ENCODE measurements at places on chromosomes 2 and 18. TPM values are rescaled to one million over a fixed set of nuclear protein-coding genes. Genes with fewer than 3 reads are reported as not detected.
A peak's percentile ranks its signal among the peaks of the same experiment; 100 is the strongest.

DNAJC5G gene
- polyA plus RNA-seq = not detected

- H3K27ac ChIP-seq = no peak overlapping the region
- H3K27me3 ChIP-seq = peaks cover 2% of the 10 kb centered on the region
- no peaks in the 10 kb centered on the region for H3K36me3 ChIP-seq
- no peaks in the 10 kb centered on the region for H3K4me1 ChIP-seq
- no peak overlapping the region for H3K4me3 ChIP-seq
Measured at GRCh38 chr2:239689410-239689809, 288.6 kb upstream of the HDAC4 start.

DNA sequence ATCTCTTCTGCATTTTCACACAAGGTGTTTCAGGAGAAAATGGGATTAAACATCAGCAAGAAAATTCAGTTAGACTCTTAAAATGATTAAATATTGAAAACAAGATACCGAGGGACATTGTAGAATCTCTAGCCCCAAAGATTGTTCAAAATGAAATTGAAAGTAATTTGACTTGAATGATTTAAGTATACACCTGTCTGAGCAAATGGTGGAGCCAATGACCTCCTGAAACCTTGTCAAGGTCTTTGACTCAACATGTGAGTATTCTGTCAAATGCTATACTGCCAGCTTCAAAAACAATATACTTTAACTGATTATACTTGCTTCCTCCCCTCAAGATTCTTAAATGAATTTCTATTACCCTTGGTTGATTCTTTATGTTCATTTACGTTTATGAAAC lies 411.0 kb downstream of the DCC start:
- H3K4me3 ChIP-seq = no peak overlapping the region
- no peak overlapping the region for H3K27ac ChIP-seq
- H3K36me3 ChIP-seq = no peaks in the 10 kb centered on the region
- DNase-seq = no peak
- no peaks in the 10 kb centered on the region for H3K4me1 ChIP-seq

REG3A gene
- polyA plus RNA-seq = not detected

TTC39C gene
- 206 TPM for polyA plus RNA-seq

DNA sequence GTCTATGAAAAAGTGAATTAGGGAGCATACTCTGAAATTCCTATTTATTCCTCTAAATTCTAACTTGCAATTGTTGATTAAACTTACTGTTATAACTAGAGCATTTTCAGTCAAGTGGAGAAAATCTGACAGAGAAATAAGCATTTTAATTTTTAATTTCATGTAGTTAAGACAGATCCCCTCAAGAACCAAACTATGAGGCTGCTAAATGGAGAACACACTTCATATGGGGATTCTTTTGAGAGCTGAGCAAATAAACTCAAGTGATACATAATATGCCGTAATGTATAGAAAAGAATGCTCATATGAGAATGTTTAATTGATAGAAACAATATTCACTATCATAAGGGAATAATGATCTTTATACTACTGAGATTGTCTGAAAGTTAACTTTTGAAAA lies 340.8 kb downstream of the ERBB4 start:
- H3K4me1 ChIP-seq = no peaks in the 10 kb centered on the region
- DNase-seq = no peak
- H3K27me3 ChIP-seq = no peaks in the 10 kb centered on the region
- H3K27ac ChIP-seq = no peak overlapping the region

- H3K36me3 ChIP-seq = peaks cover 15% of the 10 kb centered on the region
- no peaks in the 10 kb centered on the region for H3K27me3 ChIP-seq
- H3K4me3 ChIP-seq = peak overlapping the region; percentile 28
- H3K27ac ChIP-seq = no peak overlapping the region
- peak; percentile 23 for DNase-seq
Measured at GRCh38 chr18:54173980-54174630, 50.4 kb downstream of the MBD2 start.

DNA sequence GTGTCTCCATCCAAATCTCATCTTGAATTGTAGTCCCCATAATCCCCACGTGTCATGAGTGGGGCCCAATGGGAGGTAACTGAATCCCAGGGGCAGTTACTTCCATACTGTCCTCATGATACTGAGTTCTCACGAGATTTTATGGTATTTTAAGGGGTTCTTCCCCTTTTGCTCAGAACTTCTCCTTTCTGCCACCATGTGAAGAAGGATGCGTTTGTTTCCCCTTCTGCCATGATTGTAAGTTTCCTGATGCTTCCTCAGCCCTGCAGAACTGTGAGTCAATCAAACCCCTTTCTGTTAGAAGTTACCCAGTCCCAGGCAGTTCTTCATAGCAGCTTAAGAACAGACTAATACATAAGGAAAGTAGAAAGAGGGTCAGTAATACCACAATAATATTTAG lies 480.4 kb downstream of the KCNJ3 start:
- H3K27me3 ChIP-seq = no peaks in the 10 kb centered on the region
- H3K4me3 ChIP-seq = no peak overlapping the region
- no peak for DNase-seq
- no peaks in the 10 kb centered on the region for H3K4me1 ChIP-seq
- no peak overlapping the region for H3K27ac ChIP-seq

DNA sequence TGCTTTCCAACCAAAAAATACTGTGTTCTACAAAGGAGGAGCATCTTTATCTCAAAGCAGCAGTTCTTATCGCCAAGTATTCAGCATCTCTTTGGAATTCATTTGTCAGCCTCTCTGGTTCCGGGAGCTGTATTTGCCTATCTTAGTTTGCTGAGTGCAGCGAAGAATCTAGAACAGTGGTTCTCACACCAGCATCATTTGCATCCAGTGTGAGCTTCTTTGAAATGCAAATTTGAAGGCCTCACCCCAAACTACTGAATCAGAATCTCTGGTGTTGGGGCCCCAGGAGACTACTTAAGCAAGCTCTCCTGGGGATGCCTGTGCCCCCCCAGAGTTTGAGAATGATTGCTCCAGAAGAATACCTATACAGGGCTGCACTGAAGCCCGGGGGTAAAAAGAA lies 1.5 kb upstream of the PTPN2 start:
- H3K4me1 ChIP-seq = peaks cover 34% of the 10 kb centered on the region
- H3K27ac ChIP-seq = peak overlapping the region; percentile 100
- H3K4me3 ChIP-seq = peak overlapping the region; percentile 4
- DNase-seq = no peak
- H3K36me3 ChIP-seq = no peaks in the 10 kb centered on the region

GPR45 gene
- not detected for polyA plus RNA-seq

GRCh38 chr2:62065243-62065642 lies 130.7 kb upstream of the B3GNT2 start:
- no peak for DNase-seq
- no peak overlapping the region for H3K4me3 ChIP-seq
- no peaks in the 10 kb centered on the region for H3K27me3 ChIP-seq
- H3K27ac ChIP-seq = no peak overlapping the region

DNA sequence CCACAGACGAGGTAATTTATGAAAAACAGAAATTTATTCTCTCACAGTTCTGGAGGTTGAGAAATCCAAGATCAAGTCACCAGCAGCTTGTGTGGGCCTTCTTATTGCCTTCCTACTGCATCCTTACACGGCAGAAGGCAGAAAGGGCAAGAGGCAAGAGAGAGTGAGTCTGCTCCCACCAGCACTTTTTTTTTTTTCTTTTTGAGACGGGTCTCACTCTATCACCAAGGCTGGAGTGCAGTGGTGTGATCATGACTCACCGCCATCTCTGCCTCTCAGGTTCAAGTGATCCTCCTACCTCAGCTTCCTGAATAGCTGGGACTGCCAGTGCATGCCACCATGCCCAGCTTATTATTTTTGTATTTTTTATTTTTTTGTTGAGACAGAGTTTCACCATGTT lies 78.5 kb upstream of the HK2 start:
- no peaks in the 10 kb centered on the region for H3K4me1 ChIP-seq
- no peak overlapping the region for H3K27ac ChIP-seq
- no peaks in the 10 kb centered on the region for H3K36me3 ChIP-seq

IWS1 gene
- 17.1 TPM for polyA plus RNA-seq

DNA sequence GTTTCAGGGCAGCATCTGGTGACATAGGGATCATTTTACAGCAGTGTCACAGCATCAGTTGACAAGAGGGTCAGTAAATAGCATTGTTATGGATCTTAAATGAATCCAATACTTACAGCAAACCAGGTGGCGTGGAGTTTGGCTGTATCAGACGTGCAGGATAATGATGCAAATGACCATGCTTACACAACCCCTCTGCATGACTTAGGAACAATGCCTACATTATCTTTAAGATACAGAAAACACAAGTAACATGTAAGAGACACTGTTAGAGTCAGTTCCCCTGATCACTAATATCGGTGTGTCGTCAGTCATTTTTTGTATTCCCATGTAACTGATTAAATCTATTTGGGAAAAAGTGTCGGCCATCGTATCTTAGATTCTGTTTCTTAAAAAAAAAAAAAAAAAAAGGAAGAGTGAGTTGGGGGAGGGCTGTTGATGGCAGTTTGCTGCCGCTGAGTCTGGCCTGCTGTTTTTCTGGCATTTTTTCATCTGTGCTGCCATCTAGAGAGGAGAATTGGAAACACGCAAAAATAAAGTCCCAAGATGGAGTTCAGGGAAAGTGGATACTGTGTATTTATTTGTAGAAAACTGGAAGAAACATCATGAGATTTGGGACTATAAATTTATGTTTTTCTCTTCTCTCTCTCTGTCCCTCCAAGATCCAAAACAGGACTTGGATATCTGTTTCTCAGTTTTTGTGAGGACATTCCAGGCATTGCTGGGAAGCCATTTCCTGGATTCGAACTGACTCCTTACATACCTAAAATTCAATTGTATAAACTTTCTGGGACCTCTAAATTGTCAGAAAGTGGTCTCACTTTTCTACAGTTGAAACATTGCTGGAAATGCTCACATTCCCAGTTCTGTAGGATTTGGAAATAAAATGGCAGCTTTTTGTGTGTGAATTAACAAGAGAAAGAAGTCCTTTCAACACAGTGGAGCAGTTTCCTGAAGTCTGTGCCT lies 60.3 kb upstream of the AGPS start:
- H3K4me3 ChIP-seq = no peak overlapping the region
- no peak overlapping the region for H3K27ac ChIP-seq
- no peaks in the 10 kb centered on the region for H3K36me3 ChIP-seq
- DNase-seq = peak; percentile 7

C18orf54 gene
- polyA plus RNA-seq = 1.8 TPM

CDH20 gene
- not detected for polyA plus RNA-seq

C2orf74 gene
- polyA plus RNA-seq = 48.9 TPM

DNA sequence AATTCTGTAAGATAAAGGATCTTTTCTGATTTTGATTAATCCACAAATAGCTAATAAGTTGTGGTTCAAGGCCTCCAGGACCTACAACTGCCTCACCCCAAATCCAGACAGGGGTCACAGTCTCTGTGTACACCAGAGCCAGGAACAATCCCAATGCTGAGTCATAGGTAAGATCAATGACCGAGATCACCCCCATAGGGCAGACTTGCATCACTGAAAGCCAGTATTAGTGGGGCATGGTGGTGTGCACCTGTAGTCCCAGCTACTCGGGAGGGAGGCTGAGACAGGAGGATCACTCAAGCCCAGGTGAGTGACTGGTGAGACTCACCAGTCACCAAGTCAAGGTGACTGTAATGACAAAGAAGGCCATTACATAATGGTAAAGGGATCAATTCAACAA lies 12.9 kb downstream of the PARD6G start:
- H3K36me3 ChIP-seq = no peaks in the 10 kb centered on the region
- H3K27ac ChIP-seq = no peak overlapping the region
- DNase-seq = no peak
- H3K4me1 ChIP-seq = no peaks in the 10 kb centered on the region
- H3K4me3 ChIP-seq = no peak overlapping the region
- H3K27me3 ChIP-seq = no peaks in the 10 kb centered on the region

CD8B gene
- polyA plus RNA-seq = 2.6 TPM

DNA sequence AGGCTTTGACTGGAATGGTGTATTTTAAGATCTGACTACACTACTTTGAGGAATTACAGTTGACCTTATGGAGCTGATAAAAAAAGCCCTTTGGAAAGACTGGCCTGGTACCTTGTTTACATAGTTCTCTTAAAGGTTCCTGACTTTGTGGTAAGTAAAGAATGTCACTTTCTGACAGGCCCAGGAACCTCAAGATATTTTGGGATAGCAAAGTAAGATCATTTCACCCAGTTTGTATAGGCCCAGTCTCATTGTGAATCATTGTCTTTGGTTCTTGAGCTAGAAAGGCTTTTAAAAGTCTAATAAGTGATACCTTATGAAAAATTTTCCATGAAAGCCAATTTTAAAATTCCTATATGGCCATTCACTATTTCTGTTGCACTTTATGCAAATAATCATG lies 316.3 kb upstream of the LRRTM4 start:
- no peak for DNase-seq
- no peak overlapping the region for H3K27ac ChIP-seq
- no peaks in the 10 kb centered on the region for H3K4me1 ChIP-seq
- no peak overlapping the region for H3K4me3 ChIP-seq
- H3K27me3 ChIP-seq = no peaks in the 10 kb centered on the region

CCT7 gene
- 239 TPM for polyA plus RNA-seq

GRCh38 chr2:237752761-237753165 lies 45.8 kb upstream of the RBM44 start:
- H3K27me3 ChIP-seq = no peaks in the 10 kb centered on the region
- peak overlapping the region; percentile 24 for H3K27ac ChIP-seq
- no peak overlapping the region for H3K4me3 ChIP-seq
- DNase-seq = no peak

PLB1 gene
- polyA plus RNA-seq = 0.78 TPM

- H3K27ac ChIP-seq = no peak overlapping the region
- H3K27me3 ChIP-seq = no peaks in the 10 kb centered on the region
- H3K4me3 ChIP-seq = no peak overlapping the region
- DNase-seq = no peak
- no peaks in the 10 kb centered on the region for H3K36me3 ChIP-seq
- no peaks in the 10 kb centered on the region for H3K4me1 ChIP-seq
Measured at GRCh38 chr2:211860224-211860623, 678.4 kb downstream of the ERBB4 start.

- H3K4me3 ChIP-seq = no peak overlapping the region
- H3K27ac ChIP-seq = no peak overlapping the region
- peaks cover 11% of the 10 kb centered on the region for H3K27me3 ChIP-seq
- H3K4me1 ChIP-seq = peaks cover 20% of the 10 kb centered on the region
- no peak for DNase-seq
- no peaks in the 10 kb centered on the region for H3K36me3 ChIP-seq
Measured at GRCh38 chr18:36299015-36299414, 1.5 kb downstream of the FHOD3 start.

GRCh38 chr2:19363474-19363778 lies 5.0 kb upstream of the OSR1 start:
- H3K4me3 ChIP-seq = peak overlapping the region; percentile 92
- no peak overlapping the region for H3K27ac ChIP-seq
- H3K36me3 ChIP-seq = no peaks in the 10 kb centered on the region
- H3K27me3 ChIP-seq = peaks cover 43% of the 10 kb centered on the region

GRCh38 chr2:135874777-135875365 lies 1.4 kb downstream of the MCM6 start:
- H3K36me3 ChIP-seq = peaks cover 25% of the 10 kb centered on the region
- peak overlapping the region; percentile 93 for H3K27ac ChIP-seq
- peaks cover 28% of the 10 kb centered on the region for H3K4me1 ChIP-seq
- H3K4me3 ChIP-seq = peak overlapping the region; percentile 86
- no peaks in the 10 kb centered on the region for H3K27me3 ChIP-seq

DNA sequence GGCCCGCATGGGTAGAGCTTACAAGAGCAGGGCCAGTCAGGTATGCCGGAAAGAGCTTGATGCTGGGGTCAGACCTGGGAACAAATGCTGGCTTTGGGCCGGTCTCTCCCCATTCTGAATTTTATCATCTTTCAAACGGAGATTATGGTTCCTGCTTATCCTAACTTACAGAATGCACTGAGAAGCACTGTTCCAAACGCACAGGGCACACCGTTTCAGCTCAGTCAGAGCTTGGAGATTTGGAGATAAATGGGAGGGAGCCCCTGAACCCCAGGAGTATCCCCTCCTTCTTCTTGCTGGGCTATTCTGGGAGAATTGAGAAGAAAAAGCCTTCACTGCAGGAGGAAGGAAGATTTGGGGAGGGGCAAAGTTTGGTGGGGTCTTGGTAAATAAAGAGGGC lies 169.4 kb downstream of the DDX1 start:
- H3K27ac ChIP-seq = no peak overlapping the region
- no peak for DNase-seq
- H3K36me3 ChIP-seq = no peaks in the 10 kb centered on the region
- no peaks in the 10 kb centered on the region for H3K4me1 ChIP-seq

EHD3 gene
- 2.7 TPM for polyA plus RNA-seq

All from CD4-positive, CD25-positive, alpha-beta regulatory T cell (primary cell).